ENCODE measurements at places on chromosomes 5 and 9.
A peak's percentile ranks its signal among the peaks of the same experiment; 100 is the strongest.

DNA sequence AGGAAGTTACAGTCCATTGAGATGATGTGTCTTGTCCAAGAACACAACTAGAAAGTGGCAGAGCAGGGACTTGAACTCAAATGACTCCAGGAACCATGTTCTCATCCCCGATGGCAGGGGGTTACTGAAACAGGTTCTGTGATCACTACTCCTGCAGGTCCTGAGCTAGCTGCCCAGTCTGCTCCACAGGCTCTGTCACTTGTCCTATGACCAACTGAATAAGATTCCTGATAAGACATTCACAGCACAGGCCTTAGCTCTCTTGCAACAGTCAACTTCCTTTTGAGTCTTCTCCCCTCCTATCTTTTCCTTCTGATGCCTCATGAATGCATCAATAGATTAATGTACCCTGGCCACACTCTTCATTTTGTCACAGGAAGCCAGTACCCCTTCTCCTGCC, 109.2 kb downstream of the SH3TC2 start:
- no peak for DNase-seq

- no peak for DNase-seq
Observed at GRCh38 chr5:106127985-106128384, 1542.8 kb downstream of the EFNA5 start.

DNA sequence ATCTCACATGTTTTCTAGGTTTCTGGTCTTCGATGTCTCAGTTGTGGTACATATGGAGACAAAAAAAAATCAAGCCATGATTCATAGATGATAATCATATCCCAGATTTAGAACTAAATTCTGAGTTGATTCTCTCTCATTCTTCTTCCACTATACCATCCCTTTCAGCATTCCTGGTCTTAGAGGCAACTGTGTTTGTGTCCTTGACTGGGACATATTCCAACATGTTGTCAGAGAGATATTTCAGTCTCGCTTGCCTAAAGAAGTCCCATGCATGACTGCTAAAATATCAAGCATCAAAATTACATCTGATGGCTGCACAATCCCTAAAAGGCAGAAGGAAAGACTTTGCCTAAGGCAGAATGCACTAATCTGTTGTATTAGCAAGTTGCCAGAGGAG, 236.6 kb downstream of the PSAT1 start:
- no peak for DNase-seq

DNA sequence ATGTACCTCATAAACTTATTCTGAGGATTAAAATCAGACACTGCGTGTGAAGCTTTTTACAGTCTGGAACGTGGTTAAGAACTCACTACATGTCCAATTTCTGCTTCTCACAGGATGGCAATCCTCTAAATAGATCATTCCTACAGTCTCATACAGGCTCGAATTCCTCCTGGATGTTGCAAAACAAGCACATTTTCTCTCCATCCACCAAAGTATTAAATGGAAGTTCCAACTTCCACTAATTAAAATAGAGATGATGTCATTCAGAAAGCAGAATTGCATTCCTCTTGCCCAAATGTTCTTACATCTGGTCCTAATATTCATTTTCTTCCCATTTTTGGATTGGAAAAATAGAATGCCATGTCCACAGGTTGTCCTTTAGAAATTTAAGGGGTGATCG, 145.5 kb upstream of the PCA3 start:
- no peak for DNase-seq

- no peak for DNase-seq
Observed at GRCh38 chr5:73666891-73667290, 40.9 kb downstream of the ARHGEF28 start.

GRCh38 chr9:101485924-101486692, 47.5 kb upstream of the RNF20 start:
- DNase-seq = peak; percentile 16

GRCh38 chr5:97224112-97224750, 41.2 kb upstream of the RIOK2 start:
- DNase-seq = no peak

- no peak for DNase-seq
Observed at GRCh38 chr5:22473886-22474285, 379.3 kb downstream of the CDH12 start.

- DNase-seq = no peak
Observed at GRCh38 chr5:89849830-89850512, 559.6 kb downstream of the CETN3 start.

GRCh38 chr9:74642376-74642775, 145.2 kb downstream of the RORB start:
- no peak for DNase-seq

- no peak for DNase-seq
Observed at GRCh38 chr5:56257010-56257409, 23.9 kb upstream of the ANKRD55 start.

- DNase-seq = no peak
Observed at GRCh38 chr5:71752441-71753190, 33.5 kb downstream of the CARTPT start.

DNA sequence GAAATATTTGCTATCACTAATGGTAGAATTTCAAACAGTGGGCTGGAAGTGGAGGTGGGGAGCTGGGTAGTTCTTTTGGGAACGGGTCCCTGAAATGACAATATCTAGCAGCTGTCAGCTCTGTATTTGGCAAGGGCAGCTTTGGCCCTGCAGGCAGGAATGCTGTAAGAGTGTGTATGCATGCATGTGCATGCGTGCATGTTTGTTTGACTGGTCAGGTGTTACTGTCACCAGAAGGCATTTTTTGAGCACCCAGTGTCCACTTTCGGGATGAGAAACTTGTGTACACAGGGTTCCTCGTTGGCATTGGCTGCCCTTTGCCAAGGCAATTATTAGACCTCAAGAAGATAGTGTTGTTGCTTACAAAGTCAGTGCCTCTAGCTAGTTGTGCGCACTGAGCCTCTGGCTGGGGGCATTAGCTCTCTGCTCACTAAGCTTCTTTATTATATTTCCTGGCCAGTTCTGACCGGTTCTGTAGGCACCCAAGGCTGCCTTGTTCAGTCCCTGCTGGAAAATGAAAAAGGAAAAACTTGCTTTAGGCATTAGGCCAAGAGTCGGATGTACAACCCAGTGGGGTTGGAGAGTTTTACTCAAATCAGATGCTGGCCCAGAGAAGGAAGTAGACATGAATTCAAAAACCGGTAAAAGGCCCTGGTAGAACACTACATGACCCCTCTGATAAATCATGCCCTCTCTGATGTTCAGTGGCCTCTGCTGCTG, 2.0 kb downstream of the CYFIP2 start:
- no peak for DNase-seq

DNA sequence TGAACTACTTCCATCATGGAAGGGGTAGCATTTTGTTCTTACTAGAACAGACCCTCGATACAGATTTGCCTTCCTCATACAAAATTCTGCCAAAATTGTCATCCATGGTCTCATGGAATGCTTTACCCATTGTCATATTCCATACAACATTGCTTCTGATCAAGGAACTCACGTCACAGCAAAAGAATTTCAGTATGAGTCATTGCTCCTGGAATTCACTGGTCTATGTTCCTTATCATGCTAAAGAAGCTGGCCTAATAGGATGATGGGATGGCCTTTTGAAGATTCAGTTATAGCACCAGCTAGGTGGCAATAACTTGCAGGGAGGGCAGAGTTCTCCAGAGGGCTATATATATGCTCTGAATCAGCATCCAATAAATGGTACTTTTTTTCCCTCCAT, 18.2 kb upstream of the FNIP1 start:
- peak; percentile 39 for DNase-seq

DNA sequence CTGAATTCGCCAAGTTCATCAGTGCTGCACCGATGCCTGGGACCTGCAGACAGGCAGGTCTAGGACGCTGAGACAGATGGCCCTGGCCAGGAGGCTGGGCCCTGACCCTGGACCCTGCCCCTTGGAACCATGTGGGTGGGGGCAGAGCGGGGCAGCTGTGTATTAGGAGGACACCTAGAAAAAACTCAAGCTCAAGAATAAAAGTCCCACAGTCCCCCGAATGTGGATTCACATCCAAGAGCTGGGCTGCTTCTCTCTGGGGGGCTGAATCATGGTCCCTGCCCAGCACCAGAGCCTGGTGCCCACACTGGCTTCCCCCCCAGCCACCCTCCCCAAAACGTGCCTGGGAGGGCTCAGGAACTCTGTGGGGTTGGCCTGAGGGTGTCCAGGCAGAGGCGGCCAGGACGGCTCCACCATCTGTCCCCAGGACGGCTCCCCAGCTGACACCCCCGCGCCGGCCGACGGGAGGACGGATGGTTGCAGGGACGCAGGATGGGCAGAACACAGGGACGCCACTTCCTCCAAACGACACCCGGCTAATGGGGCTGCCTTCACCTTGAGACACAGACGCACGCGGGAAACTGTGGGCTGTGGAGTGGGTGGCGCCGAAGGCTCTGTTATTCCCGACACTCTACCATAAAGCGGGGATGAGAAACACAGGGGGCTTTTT, 34.9 kb downstream of the EXD3 start:
- DNase-seq = no peak

DNA sequence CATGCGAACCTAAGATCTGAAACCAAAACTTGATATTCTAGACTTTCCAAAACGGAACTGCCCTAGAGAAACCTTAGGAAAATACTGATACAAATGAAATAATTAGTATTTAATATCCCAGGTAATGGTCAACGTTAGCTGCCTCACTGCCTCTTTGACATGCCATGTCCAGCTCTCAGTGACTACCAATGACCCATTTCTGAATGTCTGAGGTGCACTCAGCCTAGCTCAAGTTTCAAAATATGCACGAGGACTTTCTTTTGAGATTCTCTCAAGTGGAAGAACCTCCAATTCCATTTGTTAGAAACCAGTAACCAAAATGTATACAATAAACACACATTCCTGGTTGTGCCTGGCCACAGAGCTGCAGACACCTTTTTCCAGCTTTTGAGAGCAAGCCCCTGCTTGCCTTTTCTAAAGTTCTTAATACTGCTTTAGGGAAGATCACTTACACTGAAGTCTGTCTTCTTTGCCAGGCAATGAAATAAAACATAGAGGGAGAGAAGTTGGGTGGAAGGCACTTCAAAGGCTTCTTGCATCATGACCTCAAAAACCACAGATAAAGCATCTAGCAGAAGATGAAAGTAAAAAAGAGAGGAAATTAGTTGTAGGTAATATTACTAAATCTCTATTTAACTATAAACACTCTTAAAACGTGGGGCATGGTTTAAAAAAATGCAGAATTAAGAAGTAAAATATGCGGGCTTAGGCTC, 87.9 kb downstream of the MRPS27 start:
- no peak for DNase-seq

- DNase-seq = no peak
Observed at GRCh38 chr5:104048231-104048630, 485.6 kb upstream of the NUDT12 start.

DNA sequence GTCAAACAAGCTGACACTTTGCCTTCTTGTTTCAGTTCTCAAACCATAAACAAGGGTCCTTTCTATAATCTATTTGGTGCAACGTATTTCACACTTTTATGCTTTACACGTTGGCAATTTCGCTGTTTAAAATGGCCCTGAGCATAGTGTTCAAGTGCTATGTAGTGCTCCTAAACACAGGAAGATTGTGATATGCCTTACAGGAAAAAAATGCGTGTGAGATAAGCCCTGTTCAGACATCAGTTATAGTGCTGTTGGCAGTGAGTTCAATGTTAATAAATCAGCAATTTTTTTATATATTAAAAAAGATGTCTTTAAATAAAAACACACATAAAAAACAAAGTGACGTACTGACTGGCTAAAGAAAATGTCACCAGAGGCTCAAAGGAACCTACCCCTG, 23.9 kb downstream of the CLINT1 start:
- DNase-seq = no peak

DNA sequence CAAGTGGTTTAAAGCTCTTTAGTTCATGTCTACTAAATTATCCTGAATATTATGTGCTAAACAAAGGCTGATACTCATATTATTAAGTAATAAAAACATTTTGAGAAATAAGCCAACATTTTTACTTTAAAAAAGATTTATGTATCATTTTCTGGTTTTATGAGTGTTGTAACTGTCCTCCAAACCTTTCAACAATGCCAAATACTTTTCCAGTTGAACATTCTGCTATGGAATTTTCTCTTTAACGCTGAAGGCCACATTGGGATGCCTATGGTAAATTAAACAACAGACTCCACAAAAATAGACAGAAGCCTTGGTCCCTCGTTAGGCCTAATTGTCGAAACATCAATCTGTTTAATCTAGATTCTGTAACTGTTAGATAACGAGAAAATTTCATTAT, 131.3 kb downstream of the GLIS3 start:
- DNase-seq = no peak

DNA sequence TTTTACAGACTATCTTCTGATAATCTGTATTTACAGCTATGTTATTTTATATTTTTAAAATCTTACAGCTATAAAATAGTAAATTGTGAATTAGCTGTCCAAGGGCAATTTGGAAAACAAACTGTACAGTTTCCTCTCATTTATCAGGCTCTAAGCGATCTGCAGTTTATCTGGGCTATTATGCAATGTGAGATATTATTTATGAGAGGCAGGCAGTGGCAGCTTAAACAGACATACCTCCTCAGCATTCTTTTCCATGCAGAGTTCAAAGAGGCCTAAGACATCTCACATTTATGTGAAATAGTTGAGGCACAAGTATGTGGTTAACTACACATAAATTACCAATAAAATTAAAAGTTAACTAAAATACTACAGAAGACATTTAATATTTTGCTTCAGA, 10.2 kb downstream of the NIPSNAP3B start:
- no peak for DNase-seq

DNA sequence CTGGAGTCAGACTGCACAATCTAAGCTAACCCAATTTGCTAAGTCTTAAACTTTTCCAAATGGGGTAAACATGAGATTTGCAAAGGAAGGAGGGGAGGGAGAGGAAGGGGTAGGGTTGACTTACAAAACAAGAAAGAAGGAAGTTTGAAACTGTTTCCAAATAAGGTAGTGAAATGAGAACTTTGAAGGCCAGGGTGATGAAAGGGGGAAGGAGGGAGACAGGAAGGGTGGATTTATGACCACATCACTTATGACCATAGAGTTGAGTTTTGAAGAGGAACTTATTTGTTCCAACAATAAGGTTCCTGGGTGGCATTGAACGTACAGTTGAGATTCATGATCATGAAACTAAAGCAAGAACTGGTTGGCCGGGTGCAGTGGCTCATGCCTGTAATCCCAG, 72.5 kb upstream of the DAPK1 start:
- DNase-seq = no peak

DNA sequence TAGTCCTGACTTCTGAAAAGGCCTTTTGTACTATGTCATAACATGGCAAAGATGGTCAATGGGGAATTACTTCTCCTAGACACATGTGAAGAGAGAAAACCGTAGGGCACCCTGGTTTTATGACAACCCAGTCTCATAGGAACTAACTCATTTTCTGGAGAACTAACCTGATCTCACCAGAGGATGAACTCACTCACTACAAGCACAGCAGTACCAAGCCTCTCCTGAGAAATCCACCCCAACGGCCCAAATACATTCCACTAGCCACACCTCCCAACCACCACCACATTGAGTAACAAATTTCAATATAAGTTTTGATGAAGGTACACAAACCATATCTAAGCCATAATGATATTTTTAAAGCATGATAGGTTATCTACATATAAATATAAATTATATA, 909.3 kb upstream of the CDH10 start:
- DNase-seq = no peak

- DNase-seq = no peak
Observed at GRCh38 chr9:93460689-93461413, 7.5 kb upstream of the FAM120AOS start.

- DNase-seq = no peak
Observed at GRCh38 chr9:79581388-79581787, 9.6 kb downstream of the TLE4 start.

All from NT2/D1 (cell line).